Hippocampal formation (tissue), 2 donors: ENCODE measurements at places on chromosomes 7 and 10.

- no peak for DNase-seq
Measured at GRCh38 chr7:135536150-135536549, 21.6 kb upstream of the NUP205 start.

DNA sequence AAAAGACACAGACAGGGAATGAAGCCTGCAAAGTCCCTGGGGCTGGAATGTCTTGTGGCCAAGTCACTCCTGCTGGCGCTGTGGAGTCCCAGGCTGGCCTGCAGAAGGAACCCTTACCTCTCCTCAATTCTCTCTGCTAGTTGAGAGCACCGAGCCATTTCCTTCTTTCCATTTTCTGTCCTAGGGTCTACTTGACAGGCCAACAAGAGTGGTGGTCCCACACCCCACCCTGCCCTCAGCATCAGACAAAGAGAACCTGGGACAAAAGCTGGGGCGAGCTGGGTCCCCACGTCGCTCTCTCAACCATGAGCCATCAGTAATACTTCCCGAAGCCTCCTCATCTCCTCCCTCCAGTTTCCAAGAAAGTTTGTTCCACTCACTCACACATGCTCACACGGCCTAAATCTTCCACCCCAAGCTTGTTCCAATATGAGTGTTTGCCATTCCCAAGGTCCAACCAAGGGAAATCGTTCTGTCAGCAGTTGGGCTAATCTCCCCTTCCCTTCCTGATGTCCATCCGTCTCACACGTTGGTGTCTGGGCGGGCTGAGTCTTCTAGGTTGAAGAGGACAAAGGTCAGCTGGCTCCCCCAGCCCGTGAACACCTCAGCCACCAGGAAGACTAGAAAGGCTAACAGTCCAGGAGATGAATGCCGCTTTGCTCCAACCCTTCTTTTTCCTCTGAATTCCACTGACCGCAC, 44.3 kb downstream of the CLEC2L start:
- no peak for DNase-seq

GRCh38 chr7:24829787-24830186, 72.5 kb upstream of the GSDME start:
- DNase-seq: no peak

DNA sequence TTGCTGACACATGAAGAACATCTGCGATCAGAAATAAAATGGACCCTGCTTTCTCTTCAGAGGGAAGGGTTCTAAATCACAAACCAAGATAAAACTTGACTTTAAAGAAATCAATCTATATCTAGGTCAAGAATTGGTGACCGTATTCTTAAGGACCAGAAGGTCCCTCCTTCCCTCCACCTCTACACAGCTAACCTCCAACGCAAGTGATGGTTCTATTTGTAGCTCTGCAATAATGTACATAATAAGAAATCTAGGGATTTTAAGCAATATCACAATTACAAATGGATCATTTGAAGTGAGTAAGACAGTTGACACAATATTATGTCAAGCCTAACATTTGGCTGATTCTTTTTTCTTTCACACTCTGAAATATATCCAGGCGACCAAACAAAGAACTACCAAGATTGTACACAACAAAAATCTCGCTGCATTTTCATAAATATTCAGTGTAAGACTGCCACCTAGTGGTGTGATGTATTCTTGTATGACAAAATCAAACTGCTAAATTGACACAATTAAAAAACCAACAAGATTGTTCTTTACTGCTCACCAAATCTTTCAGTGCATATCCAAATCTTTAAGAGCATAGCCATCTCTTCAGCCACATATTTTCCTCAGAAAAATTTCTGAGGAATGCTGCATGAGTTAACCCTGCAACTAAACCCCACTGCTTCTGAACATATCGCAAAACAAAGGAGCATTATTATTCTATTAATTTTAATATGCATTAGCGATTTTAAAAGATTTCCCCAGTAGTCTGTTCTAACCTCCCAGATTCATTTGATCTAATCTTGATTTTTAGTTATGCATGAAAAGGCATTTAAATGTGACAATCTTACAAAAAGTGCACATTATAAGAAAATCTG, 44.5 kb downstream of the ICA1 start:
- DNase-seq: no peak

DNA sequence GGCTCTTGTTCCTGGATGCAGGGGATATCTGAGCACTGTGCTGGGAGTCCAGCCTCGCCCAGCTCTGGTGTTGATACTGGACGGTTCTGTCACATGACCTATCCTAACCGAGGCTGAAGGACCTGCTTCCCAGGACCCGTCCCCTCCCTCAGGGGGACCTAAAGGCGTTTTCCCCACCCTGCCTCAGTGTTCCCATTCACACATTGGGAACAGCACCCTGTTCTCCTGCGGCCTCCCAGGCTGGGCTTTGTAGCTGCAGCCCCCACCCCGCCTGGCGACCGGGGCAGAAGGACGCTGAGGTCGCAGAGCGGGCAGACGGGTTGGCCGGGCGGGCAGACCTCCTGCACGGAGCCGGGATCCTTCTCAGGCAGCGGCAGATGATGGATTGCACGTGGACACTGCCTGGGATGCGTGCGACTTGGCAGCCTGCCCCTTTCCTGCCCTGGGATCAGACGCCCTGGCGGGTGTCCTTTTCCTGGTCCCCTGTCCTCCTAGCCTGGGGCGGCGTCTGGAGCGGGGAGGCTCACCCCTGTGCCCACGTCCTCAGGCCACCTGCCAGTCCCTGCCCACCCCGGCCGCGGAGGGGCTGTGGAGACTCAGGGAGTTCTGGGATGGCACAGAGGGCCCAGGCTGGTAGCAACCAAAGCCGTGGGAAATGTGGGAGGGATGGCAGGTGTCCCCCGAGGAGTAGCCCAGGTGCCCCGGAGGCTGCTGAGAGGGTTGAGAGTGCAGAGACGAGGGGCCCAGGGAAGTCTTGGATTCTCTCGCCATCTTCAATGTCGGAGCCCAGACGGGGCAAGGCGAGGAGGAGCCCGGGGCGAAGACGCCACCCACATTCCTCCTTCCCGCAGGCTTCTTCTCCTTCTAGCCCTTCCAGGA, 17.2 kb upstream of the PSMG3 start:
- no peak for DNase-seq

DNA sequence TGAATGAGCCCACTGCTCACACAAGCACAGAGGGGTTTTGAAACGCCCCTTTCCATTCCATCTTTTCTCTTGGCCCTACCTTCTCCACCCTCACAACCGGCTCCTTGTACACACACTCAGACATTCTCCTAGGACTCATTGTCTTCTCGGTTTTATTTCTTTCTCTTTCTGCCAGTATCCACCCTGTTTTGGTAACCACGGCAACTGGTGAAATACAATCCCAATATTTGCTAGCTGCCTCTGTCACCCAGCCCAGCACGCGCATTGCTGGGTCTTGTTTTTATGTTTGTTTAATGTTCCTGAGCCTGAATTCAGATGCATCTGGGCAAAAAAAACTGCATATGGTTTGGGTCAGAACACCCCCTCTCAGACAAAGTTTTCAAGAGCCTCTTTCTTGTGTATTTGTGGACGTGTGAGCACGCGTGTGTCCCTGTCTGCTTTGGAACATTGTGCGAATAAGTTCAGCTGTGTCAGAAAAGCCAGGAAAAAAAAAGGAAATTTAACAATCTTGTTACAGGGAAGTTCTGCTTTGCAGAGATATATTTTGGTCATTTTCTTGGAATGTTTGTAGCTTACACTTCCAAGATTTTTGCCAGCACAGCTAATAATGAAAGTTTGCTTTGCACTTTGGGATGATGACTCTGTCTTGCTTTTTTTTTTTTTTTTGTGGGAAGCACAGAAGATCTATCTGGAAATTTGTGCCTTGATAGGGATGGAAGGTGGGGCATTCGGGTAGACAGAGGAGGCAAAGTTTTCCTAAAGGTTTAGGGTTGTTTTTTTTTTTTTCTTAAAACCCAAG, 225.9 kb downstream of the TRIL start:
- DNase-seq: no peak

- DNase-seq: no peak
Measured at GRCh38 chr10:103745341-103746247, 109.8 kb downstream of the SH3PXD2A start.
